Stimulated activated CD8-positive, alpha-beta memory T cell treated with anti-CD3 and anti-CD28 coated beads, Interleukin-7, amount 100 ng/mL, for 24 hours (primary cell): ENCODE measurements at places on chromosomes 3 and 15.

GRCh38 chr3:12632523-12632922 is 31.4 kb downstream of the RAF1 start:
- DNase-seq: no peak

GRCh38 chr3:33104803-33105202 is 7.9 kb upstream of the GLB1 start:
- no peak for DNase-seq

- no peak for DNase-seq
Measured at GRCh38 chr3:8546609-8547008, 45.0 kb downstream of the LMCD1 start.

- no peak for DNase-seq
Measured at GRCh38 chr3:23754215-23754614, 51.5 kb upstream of the UBE2E1 start.

- no peak for DNase-seq
Measured at GRCh38 chr3:149245738-149246451, 24.3 kb upstream of the CP start.

- no peak for DNase-seq
Measured at GRCh38 chr15:83208367-83208661, 691 bp upstream of the HDGFL3 start.

DNA sequence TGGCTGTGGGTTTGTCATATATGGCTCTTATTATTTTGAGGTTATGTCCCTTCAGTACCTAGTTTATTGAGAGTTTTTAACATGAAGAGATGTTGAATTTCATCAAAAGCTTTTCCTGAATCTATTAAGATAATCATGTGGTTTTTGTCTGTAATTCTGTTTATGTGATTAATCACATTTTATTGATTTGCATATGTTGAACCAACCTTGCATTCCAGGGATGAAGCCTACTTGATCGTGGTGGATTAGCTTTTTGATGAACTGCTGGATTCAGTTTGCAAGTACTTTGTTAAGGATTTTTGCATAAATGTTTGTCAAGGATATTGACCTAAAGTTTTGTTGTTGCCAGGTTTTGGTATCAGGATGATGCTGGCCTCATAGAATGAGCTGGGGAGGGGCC is 33.1 kb upstream of the IQCF2 start:
- DNase-seq: no peak

DNA sequence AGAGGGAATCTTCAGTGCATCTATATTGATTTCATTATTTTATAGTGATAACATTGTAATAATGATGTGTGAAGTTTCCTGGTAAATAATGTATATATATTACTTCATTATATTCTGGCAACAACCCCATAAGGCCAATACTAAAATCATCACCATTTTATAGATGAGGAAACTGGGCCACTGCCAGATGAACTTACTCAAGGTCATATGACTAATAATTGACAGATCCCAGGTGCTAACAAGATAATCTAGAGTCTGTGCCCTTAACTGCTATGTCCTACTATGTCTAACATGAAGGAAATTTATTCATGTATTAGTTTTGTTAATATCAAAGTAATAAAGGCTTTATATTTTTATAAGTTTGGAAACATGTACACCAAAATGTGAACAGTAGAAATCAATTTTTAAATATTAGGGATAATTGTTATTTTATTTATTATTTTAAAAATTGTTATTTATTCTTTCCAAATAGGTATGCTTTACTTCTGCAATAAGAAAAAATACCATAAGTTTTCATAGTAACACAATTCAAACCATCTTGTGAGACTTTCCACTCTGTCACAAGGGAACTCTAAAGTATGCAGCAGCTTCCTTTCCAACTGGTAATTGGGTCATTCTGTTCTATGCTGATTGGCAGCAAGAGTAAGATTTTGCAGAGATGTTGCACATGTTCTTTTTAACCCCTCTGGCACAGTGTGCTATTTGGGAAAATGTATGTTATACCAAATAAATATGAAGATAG is 90.8 kb upstream of the CMC1 start:
- DNase-seq: no peak

GRCh38 chr3:132198516-132198915 is 118.7 kb upstream of the ACP3 start:
- DNase-seq: no peak

- DNase-seq: no peak
Measured at GRCh38 chr15:29342201-29342600, 72.6 kb upstream of the NSMCE3 start.

DNA sequence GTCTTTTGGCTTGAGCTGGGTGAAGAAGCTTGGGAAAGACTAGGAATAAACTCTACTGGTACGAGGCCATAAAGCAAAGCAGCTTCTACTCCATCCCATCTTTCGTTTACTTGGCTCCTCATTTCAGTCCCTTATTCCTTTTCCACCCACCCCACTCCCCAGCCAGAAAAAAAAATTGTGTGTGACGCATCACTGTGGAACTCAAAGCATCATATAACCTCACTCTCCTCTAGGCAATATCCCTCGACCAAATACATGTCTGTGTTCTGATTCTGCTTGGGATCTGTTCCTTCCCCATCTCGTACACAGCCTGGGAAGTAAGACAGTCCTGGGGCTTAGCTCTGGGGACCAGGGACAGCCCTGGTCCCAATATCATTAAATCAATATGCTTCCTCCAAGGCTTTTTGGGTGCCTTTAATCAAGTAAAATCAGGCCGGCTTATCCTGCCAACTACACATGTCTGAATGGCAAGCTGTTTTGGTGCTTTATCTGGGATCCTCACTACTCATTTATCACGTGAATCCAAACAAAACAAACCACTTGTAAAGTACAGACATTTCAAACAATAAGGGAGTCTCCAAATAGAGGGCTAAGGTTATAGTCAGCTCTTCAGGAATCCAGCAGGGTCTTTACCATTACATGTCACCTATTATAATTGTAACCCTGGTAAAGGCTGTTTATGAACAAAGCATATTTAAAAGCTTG is 74.9 kb upstream of the ZBED2 start:
- DNase-seq: no peak

DNA sequence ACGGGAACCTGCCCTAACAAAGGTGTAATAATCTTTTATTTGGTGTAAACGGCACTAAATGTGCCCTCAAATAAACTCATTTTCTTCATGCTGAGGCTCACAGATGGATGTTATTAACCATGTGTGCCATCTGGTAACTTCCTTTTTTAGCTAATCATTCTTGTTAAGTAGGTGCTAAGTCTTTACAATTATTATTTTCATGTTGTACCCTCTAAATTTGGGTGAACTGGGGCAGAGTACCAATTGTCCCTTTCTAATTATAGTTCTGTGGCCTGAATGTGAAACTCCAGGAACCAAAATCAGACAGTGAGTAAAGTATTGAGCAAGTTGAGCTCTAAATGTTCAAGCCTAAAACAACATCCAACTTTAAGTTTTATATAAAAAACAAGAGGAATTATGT is 220.7 kb upstream of the CADM2 start:
- DNase-seq: no peak

DNA sequence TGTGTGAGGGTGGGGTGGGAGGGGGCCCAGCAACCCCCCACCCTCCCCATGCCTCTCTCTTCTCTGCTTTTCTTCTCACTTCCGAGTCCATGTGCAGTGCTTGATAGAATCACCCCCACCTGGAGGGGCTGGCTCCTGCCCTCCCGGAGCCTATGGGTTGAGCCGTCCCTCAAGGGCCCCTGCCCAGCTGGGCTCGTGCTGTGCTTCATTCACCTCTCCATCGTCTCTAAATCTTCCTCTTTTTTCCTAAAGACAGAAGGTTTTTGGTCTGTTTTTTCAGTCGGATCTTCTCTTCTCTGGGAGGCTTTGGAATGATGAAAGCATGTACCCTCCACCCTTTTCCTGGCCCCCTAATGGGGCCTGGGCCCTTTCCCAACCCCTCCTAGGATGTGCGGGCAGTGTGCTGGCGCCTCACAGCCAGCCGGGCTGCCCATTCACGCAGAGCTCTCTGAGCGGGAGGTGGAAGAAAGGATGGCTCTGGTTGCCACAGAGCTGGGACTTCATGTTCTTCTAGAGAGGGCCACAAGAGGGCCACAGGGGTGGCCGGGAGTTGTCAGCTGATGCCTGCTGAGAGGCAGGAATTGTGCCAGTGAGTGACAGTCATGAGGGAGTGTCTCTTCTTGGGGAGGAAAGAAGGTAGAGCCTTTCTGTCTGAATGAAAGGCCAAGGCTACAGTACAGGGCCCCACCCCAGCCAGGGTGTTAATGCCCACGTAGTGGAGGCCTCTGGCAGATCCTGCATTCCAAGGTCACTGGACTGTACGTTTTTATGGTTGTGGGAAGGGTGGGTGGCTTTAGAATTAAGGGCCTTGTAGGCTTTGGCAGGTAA is 8.1 kb downstream of the FAM131A start:
- DNase-seq: no peak

DNA sequence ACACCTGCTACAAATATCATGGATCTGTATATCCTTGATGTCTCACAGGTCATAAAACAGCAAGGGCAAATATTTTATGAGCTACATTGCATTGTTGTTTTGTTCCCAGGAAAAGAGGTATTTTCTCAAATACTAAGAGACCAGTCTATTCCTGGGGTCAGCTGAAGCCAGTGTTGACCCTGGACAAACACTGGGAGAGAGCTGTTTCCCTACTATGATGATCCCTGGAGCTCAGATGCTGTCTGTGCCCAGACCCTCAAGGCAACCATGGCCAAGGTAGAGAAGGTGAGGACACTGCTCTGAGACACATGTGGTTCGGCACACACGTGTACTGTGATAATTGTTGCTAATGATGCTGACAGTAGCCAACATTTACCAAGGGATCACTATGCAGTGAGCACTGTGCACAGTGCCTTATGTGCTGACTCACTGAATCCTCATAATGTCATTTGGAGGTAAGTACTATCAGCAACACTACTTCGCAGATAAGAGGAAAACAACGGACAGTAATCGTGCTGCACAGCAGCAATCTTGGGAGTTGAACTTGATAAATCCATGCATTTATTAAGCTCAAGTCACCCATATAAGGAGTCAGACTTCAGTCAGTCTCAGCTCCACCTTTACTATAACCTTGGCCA is 943.6 kb downstream of the FHIT start:
- no peak for DNase-seq

- no peak for DNase-seq
Measured at GRCh38 chr3:63685340-63685739, 32.9 kb downstream of the SNTN start.

- DNase-seq: no peak
Measured at GRCh38 chr3:52121464-52121805, 32.8 kb downstream of the POC1A start.

DNA sequence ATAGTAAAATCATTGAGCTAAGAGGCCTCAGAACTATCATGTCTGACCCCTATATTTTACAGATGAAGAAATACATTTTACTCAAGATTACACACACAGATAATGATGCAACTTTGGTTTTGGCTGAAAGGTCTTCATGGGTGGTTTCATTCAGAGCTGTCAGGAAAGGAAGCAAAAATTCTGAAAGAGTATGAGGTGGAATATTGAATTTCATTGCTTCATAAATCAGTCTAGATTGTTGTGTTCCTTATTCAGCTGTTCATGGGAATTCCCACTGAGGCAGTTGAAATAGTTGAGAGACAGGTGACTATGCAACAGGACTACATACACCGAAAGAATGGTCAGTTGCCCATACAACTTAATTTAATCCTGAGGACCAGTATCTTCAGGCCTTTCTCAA is 39.4 kb downstream of the CD200 start:
- no peak for DNase-seq

GRCh38 chr15:50830477-50831354 is 65.2 kb upstream of the SPPL2A start:
- no peak for DNase-seq

DNA sequence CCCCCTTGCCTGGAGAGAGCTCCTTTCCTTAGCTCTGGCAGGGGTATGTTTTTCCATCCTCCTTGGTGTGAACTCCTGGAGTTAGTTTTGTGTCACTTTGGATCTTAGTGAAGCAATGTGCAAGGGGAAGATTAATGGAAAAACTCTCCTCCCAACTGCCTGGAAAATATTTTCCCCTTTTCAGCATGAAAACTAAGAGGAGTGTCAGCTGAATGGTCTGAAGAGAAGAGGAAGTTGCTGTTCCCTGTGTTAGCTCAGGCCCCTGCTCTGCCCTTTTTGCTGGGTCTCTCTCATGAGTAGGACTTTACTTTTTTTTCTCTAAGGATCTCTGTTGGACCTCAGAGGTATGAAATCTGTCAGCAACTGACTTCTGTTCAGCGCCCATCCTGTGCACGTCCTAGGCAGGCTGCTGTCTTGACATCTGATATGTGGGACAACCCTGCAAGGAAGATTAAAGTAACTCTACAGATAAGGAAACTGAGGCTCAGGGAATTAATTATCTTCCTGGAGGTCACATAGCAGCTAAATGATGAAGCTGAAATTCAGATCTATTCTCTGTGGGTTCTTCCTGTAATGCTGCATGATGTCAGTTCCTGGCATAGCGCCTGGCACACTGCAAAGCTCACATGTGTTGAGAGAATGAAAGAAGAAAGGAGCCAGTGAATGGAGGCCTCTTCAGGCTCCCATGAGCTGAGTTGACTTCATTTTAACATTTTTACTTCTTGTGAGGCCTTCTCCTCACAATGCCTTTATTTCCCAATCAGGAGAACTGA is 109.7 kb upstream of the GALNT15 start:
- no peak for DNase-seq

- DNase-seq: no peak
Measured at GRCh38 chr15:77060546-77060945, 10.4 kb downstream of the TSPAN3 start.

- no peak for DNase-seq
Measured at GRCh38 chr15:33022629-33023028, 171.9 kb downstream of the FMN1 start.

DNA sequence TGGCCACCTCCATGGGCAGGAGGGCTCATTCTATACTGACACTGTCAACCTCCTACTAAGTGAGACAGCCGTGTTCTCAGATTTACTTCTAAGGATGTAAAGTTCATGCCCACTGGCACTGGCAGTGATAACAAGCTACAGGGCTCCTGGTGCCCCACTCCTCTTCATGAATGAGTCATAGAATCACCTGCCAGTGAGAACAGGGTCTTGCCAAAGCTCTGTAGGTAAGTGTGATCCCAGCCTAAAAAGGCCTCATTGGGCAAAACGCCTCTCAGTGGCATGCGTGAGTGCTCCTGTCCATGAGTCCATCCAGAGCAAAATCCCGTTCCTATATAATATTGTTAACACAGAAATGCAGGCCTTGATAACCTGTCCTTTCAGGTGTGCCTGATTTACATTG is 17.4 kb downstream of the PXYLP1 start:
- DNase-seq: no peak

DNA sequence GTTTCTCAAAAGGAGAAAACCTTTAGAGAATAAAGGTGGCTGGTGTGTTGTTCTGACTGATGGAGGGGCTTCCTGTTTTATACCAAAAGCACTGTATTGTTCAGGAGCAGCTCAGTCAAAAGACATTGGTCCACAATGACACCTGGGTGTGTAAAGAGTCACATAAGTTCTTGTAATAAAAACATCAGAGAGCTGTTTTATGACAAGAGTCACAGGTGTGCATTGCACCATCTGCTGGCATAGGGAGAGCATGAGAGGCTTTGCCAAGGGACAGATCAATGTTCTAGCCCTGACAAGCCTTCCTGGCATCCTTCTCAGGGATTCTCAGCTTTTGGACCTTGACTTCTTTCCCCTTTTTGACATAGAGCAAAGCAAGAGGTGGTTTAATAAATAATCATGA is 20.4 kb downstream of the ARPP21 start:
- no peak for DNase-seq
